Stimulated activated CD8-positive, alpha-beta memory T cell treated with anti-CD3 and anti-CD28 coated beads, Interleukin-4, amount 100 ng/mL, for 1 hour (primary cell): ENCODE measurements at places on chromosomes 6 and 20.

DNA sequence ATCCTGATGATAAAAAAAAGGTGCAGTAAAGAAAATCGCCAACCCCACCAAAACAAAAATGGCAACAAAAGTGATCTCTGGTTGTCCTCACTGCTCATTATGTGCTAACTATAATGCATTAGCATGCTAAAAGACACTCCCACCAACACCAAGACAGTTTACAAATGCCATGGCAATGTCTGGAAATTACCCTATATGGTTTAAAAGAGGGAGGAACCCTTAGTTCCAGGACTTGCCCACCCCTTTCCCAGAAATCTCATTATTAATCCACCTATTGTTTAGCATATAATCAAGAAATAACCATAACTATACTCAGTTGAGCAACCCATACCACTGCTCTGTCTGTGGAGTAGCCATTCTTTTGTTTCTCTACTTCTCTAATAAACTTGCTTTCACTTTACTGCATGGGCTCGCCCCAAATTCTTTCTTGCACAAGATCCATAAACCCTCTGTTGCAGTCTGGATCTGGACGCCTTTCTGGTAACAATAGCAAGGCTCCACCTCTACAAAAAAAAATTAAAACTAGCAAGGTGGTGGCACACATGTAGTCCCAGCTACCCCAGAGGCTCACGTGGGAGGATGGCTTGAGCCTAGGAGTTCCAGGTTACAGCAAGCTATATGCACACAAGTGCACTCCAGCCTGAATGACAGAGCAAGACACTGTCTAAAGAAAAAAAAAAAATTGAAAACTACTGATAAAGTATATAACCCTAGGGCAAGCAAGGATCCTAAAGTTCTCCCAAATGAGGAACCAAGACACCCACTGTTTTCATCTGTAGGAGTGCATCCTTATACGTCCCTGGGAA lies 278.8 kb upstream of the JARID2 start:
- no peak for DNase-seq

DNA sequence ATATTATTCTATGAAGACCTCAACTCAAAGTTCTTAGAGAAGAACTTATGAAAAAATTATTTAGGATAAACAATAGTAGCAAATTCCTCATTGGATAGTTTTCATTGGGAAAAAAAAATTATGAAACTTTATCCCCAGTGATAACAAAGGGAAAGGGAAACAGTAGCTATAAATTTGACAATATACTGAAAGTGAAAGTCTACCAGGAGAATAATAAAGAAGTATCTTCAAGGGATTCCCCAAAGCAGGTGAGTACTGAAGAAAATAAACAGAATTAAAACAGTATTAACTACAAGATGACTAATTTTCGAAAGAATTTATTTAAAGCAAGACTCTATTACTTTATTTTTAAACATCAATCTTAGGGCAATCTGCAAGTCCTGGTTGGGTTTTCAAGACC lies 56.4 kb downstream of the REPS1 start:
- DNase-seq = no peak

GRCh38 chr6:132728616-132729015 lies 14.8 kb upstream of the VNN1 start:
- DNase-seq = no peak

GRCh38 chr6:127272576-127272975 lies 5.9 kb downstream of the RNF146 start:
- no peak for DNase-seq

- DNase-seq = no peak
These were observed 6.3 kb upstream of the AHI1 start for GRCh38 chr6:135503703-135504475.
